Stomach (tissue), 19 donors: ENCODE measurements at places on chromosomes 5 and 9. TPM values are rescaled to one million over a fixed set of nuclear protein-coding genes. Genes with fewer than 3 reads are reported as not detected.

The EPB41L4B gene
- 52.4 TPM for total RNA-seq

GRCh38 chr5:170000155-170000554 lies 19.9 kb upstream of the INSYN2B start:
- no peak for DNase-seq

The SGCD gene
- 3.5 TPM for total RNA-seq

The BHMT gene
- total RNA-seq = not detected

The OCLN gene
- total RNA-seq = 58.5 TPM

The ITGA2 gene
- 8.3 TPM for total RNA-seq

The ZFP37 gene
- total RNA-seq = 3.5 TPM

The MARCHF11 gene
- total RNA-seq = not detected

DNA sequence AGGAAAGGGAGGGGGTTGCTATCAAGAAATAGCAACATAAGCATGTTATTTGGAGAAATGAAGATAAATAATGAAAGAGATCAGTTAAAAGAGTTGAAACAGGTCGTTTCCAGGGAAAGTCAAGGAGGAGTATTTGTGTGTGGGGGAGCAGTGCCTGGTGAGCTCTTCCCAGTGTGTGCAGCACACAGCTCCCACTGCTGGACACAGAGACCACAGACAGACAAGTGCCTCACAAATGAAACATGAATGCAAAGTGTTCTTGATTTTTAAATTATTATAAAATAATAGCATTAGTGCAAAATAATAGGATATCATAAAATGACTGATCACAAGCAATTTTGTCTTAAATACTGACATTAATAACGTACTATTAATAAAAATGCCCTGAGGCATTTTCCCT lies 40.8 kb downstream of the LIFR start:
- no peak for DNase-seq

GRCh38 chr5:150402229-150402773 lies 10.4 kb downstream of the CD74 start:
- no peak for DNase-seq

DNA sequence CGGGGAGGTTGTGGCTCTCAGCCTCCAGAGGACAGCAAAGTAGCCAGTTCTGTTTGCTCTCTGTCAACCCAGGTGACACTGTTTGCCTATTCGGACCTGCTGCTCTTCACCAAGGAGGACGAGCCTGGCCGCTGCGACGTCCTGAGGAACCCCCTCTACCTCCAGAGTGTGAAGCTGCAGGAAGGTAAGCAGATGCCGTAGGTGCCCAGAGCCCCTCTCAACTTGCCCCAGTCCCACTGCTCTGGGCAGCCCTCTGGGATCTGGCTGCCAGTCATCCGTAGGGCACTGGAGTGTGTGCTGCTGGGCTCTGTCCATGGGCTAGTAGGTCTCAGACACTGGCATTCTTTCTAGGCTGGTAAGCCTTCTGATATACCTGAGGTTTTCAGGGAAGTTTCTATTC lies 59.3 kb downstream of the RGS3 start:
- DNase-seq = no peak

The PCDHGA5 gene
- total RNA-seq = not detected

The TTC23L gene
- total RNA-seq = not detected
